C1 segment of cervical spinal cord (tissue), 14 donors: ENCODE measurements at places on chromosomes 11 and 22.

GRCh38 chr22:25362215-25362882, 142.9 kb downstream of the CRYBB2 start:
- peak; percentile 62 for DNase-seq

GRCh38 chr22:38953577-38954413, 3.6 kb upstream of the APOBEC3A start:
- DNase-seq, result no peak

GRCh38 chr11:126896025-126896424, 104.5 kb downstream of the KIRREL3 start:
- DNase-seq, result no peak

DNA sequence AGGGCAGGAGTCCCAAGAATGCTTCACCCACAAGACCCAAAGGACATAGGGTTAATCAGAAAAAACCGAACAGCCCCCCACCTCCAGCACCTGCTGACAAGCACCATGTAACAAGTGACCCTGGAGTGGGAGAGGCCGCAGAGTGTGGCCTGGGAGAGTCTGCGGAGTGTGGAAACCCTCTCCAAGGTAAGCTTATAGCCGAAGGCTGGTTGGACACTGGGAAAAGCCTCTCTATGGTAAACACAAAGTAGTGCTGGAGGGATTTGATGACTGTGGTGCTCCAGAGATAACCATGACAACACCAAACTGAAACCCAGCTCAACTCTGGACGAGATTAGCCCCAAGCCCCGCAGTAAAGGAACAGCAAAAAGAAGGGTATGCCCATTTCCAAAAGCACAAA, 19.2 kb downstream of the ASCL2 start:
- no peak for DNase-seq

DNA sequence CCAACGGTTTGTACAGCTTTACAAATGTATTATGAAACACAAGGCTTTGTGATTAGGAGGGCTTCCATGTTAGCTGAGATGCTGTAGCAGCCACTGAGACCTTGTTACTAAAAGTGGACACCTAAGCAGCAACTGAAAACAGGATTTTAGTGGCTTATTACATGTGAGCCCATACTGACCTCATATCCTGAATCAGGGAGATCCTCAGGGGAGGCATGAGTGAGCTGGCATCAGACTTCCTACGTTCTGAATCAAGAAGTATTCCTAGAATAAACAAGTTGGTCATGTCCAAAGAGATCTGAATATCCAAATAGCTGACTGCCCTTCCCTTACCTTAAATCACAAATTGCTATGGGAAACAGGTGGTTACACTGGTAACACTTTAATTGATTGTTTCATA, 59.1 kb upstream of the SCUBE2 start:
- DNase-seq, result no peak

DNA sequence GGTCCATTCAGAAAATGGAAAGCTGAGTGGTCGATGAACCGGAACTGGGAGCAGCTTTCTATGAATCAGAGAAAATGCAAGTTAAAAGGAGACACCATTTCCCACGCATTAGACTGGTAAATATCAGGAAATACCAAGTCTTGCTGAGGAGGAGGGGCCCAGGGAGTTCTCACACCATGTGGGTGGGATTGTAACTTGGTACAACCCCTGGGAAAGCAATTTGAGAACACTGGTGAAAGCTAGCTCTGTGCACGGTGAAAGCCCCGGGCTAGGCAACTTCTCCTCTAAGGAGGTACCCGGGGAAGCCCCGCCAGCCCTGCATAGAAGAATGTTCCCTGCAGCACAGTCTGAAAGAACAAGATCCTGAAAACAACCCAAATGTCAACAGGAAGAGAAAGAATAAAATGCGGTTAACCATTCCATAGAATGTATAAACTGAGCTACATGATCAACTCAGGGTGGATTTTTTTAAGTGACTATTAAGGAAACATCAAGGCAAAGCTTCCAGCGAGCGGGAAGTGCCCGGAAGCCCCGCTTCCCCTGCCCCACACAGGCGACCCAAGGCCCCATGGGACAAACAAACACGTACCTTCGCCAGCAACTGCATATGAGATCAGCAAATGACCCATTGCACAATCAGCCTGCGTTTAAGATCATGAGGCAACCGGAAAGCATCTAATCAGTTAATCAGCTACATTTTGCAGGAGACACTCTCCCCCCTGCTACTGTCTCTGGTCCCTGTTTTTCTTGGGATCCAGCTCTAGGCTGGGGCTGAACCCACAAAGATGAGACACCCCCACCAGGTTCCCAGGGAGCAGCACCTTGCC, 11.3 kb downstream of the SHANK2 start:
- DNase-seq, result no peak

DNA sequence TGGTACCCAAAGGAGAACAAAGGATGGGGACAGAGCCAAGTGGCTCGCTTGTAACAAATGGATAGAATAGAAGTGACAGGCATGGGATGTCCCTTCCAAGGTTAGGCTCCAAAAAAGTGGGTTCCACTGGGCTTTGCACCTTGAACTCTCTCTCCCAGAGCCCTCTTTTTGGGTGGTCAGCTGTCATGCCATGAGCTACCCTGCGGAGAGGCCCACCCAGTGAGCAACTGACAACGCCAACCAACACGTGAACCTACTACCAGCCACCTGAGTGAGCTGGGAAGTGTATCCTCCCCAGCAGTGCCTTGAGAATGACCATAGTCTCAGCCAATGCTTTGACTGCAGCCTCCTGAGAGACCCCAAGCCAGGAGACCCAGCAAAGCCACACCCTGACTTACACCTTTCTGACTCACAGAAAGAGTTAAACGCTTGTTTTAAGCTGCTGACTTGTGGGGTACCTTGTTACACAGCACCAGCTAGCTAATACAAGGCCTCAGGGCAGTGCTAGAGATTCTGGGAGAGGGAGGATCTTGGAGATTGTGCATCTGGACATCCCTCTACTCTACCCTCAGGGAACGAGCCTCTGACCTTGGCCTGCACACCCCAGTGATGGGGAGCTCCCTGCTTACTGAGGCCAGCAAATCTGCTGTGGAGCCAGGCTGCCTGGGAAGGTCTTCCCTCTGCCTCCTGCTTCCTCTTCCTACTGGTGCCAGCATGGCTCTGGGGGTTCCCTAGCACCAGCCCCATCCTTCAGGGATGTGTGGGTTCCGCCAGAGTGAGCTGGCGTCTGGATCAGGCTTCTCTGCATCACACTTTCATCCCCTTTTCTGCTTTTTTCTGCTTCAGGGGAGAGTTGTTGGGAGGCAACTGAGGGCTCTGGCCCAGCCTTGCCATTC, 29.1 kb upstream of the RFPL3 start:
- DNase-seq, result no peak

DNA sequence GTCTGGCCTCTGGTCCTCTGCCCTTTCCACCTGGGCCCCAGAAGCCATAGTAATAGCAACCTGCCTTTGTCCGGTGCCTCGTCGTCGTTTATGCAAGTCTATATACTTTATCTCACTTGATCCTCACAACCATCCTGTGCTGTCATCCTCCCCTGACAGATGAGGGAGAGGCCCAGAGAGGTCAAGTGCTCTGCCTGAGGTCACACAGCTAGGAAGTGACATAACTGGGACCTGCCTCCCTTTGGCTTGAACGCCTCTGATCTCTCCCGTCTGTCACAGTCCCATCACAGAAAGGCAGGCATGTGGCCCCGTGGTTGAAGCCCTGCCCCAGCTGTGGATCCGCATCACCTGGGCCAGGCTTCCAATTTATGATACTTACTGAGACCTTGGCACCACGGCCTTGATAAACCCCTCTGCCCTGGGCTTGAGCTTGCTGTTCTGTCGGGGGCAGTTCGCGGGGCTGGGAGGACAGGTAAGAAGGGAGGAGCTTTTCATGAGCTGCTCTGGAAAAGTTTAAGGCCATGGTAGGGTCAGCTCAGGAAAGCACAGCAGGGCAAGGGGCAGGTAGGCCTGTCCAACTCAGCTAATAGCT, 247.0 kb downstream of the ST3GAL4 start:
- DNase-seq, result no peak

DNA sequence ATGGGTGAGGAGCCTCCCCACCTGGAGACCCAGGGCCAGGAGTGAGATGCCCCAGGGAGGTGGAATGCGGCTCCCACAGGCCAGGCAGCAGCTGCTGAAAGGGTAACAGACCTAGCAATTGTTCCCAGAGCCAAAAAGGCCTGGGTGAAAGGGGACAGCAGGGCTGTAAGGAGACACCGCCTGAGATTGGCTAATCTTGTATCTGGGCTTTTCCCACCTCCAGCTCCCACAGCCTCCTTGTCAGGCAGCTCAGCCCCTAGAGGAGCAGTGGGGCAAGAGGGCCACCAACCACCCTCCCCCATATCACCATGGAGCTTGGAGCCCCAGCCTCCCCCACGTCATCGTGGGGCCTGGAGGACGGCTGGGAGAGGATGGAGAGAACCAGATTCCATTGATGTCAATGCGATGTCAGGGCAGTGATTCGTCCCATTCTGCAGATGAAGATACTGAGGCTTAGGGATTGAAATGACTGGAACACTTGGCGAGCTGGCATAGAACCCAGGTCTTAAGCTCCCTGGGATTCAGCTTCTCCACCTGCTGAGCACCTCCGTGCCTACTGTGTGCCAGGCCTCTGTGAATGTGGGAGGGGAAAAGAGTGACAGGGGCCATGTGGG, 2.9 kb upstream of the MGAT3 start:
- no peak for DNase-seq

GRCh38 chr11:34744511-34744910, 123.6 kb downstream of the EHF start:
- no peak for DNase-seq

GRCh38 chr11:11787305-11788062, 54.3 kb upstream of the USP47 start:
- DNase-seq, result peak; percentile 41

- DNase-seq, result no peak
These were observed 81.0 kb downstream of the CCDC34 start for GRCh38 chr11:27281740-27282590.

- no peak for DNase-seq
These were observed 19.5 kb downstream of the RBFOX2 start for GRCh38 chr22:36009085-36009484.

DNA sequence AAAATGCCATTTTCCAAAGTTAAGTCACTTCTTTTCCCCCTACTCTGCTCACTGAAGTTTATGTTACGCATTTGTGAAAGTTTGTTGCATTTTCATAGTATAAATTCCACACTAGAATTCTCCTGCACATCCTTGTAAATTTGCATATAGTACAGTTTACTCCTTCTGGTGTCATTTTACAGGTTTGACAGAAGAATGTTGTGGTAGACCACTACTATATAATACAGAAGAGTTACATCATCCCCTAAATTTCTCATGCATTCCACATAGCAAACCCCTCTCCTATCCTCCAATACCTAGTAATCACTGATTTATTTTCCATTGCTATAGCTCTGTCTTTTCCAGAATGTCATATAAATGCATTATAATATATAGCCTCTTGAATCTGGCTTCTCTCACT, 64.5 kb downstream of the CCDC73 start:
- no peak for DNase-seq

DNA sequence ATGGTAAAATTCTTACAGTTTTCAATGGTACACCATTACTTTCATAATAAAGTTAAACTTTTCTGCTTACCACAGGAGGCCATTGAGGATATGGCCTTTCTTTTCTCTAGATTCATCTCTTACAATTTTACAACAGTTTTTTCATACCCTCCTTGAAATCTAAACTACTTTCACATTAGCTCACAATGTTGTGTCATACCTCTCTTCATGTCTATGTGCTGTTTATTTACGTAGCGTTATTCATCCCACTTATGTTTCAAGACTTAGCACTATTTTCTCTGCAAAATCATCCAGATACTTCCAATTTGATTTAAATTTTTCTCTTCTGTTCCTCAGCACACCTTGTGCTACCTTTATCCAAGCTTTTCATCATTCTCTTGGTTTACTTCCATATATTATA, 123.3 kb downstream of the METTL15 start:
- DNase-seq, result no peak

DNA sequence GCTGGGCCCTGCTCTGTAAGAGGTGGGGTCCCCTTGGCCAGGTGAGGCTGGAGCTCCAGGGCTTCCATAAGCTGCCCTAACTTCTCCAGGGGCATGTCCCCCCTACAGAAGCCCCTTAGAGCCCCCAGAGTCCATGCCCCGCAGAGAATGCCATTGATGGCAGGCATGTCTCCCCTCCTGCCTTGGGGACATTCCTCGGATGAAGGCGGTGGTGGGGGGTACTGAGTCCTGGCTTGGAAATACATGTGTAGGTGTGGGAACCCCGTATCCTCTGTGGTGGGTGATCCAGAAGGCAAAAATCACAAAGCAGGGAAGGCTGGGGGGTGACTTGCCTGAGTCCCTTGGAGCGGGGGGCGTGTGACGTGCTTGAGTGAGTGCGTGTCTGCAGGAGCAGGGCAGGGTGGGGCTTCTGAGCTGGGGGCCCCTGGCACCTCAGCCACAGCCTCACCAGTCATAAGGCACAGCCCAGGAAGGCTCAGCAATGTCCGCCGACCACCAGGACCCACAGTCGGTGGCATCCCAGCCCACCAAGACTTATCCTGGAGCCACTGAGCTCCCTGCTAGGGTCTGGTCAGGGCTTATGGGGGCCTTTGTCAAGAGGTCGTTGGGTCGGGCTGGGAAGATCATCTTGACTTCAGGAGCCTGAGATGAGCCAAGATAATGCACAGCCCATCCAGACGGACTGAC, 69.8 kb upstream of the KCNQ1OT1 start:
- DNase-seq, result no peak

DNA sequence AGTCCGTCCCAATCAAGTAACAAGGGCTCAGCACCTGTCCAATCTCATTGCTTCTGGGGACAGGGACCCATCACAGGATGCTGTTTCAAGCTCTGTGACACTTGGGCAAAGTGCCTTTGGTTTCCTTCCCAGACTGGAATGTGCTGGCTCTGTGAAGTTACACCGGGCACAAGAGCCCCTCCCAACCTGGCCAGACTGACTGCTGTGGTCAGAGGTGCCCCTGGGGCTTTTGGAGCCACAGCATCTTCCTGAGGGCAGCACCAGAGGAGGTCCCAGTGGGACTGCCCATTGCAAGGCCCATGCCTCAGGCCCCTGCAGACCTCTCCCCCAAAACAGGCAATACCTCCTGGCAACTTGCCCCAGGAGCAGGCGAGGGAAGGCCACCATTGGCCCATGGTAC, 155.2 kb upstream of the GRK3 start:
- DNase-seq, result no peak

- DNase-seq, result no peak
These were observed 26.0 kb upstream of the HORMAD2 start for GRCh38 chr22:30054067-30054763.

GRCh38 chr11:38788561-38788960, 2190.5 kb upstream of the RAG2 start:
- DNase-seq, result no peak

DNA sequence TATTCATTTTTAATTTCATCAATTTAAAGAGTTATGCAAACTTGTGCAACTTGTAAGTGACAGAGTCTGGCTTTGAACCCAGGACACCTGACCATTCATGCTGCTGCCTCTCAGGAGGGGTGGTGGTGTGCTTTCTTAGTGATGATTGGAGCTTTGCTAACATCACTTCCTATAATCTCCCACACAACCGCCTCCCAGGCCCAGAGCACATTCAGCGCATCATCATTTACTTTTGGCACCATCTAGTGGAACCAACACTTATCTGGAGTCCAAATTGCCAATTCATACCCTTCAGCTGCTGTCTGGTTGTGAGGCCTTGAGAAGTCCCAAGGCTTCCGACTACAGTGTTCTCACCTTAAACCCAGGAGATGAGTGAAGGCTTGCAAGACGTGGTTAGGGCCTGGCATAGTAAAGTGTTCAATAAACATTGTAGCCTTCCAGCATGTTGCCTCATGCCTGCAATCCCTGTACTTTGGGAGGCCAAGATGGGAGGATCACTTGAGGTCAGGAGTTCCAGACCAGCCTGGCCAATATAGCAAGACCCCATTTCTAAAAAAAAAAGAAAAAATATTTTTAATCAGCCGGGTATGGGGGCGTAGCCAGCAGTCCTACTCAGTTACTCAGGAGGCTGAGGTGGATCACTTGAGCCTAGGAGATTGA, 1.1 kb upstream of the TTLL1 start:
- DNase-seq, result no peak

GRCh38 chr11:76291576-76292526, 85.5 kb upstream of the WNT11 start:
- no peak for DNase-seq
